ENCODE measurements at places on chromosomes 1 and 21.

DNA sequence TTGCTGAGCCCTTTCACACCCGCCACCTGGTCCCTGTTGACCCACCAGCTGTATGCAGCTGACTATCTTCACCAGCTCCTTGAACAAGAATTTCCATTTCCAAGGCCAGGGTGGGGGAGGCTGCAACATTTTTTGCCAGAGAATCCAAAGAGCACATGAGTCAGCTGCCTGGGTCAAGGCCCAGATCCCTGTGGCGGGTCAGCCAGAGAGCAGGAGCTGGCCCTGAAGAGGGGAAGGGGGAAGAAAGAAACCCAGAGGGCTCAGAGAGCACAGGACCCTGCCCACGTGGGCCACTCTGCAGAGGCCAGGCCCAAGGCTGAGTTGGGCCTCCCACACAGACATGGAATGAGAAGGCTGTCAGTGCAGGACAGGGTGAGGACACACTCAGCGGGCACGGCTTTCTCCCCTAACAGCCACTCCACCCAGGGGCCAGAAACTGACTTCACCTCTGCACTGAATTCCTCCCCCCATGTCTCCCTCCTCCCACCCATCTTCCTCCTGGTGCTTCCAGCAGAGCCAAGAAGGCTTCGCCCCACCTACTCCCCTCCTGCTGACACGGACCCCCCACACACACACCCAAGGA is 28.9 kb downstream of the S100A6 start:
- DNase-seq = peak; percentile 94

DNA sequence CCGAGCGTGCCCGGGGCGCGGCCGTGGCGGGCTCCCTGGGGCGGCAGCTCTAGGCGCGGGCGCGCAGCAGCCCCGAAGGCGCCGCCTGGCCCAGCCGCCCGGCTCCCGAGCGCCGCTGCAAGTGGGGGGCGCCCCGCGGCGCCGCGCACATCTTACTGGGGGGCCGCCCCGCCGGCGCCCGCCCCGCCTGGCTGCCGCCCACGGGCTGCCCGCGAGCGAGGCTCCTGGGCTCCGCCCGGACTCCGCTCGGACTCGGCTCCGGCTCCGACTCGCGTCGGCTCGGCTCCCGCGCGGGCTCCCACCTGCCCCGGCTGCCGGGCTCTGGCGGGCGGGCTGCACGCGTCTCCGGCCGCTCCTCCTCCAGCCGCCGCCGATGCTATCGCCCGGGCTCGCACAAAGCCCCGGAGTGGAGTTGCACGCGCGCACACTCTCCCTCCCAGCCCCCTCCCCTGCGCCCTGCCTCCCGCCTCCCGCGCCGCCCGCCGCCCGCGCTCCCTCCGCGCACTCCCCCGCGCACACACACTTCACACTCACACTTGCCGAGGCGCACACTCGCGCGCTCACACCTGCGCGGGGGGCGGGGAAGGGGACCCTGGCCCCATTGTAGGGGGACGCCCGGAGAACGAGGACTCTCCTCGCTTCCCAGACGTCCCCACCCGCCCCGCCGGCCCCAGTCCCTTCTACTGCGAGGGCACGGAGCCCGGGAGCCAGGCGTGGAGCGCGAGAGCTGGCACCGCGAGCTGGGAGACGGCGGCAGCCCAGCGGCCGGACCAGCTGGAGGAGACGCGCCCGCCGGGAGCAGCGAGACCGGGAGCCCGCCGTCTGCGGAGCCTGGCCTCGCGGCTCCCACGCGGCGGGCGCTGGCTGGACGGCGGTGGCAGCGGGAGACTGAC is at the start of gene GRIK3:
Gene GRIK3, minus strand, starts transcription at position 395 of the 893 bp plus-strand sequence. CDS start 407 bp downstream, outside the sequence.
- no peak for DNase-seq

DNA sequence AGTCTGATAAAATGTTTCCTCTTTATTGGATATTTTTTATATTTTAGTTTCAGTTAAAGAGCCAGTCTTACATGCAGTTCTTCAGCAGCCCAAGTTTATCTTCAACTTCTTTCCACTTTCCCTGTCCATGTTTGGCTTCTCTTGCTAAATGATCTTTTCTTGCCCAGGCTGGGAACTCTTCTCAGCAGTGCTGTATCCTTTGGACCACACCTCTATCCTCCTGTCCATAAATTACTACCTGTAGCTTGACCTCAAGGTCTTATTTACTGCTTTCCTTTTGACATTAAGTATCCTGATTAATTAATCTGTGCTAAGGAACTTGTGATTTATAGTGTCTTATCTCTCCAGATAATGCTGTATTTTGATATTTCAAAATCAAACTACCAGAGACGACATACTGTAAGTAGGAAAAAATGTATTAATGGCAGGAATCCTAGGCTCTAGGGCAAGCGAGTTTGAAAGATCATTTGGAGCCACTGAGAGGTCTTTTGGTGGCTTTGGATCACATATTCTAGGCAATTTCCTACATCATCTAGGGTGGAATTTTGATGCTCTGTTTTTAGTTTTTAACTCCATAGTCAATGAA is 20.5 kb upstream of the PDC start:
- DNase-seq = no peak

GRCh38 chr1:153663211-153663610 is 4.7 kb downstream of the SNAPIN start:
- peak; percentile 72 for DNase-seq

DNA sequence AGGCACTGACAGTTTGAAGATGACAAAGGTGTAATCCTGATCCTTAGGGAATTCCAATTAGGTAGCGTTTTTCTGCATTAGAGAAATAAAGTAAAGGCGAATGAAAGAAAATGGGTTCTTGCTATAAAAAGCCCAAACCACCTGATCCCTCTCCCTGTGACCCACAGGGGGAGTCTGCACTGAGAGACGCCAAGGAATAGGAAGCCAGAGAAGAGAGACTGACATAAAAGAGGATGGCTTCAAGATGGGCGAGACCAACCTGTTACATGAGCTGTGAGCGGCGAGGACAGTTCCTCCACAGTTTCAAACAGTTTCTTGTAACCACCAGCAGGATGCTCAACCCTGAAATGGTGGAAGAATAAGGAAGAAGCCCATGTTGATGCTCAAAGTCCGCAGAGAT is 1.4 kb downstream of the RPE65 start:
- no peak for DNase-seq

- DNase-seq = peak; percentile 92
Observed at GRCh38 chr1:81179242-81179641, 621.5 kb upstream of the ADGRL2 start.

- DNase-seq = no peak
Observed at GRCh38 chr1:63082766-63083165, 239.6 kb upstream of the FOXD3 start.

- peak; percentile 38 for DNase-seq
Observed at GRCh38 chr21:32298658-32299081, at the start of gene MRAP. Gene MRAP (plus strand): TSS chr21:32298855. CDS start chr21:32298972, 117 bp downstream.

DNA sequence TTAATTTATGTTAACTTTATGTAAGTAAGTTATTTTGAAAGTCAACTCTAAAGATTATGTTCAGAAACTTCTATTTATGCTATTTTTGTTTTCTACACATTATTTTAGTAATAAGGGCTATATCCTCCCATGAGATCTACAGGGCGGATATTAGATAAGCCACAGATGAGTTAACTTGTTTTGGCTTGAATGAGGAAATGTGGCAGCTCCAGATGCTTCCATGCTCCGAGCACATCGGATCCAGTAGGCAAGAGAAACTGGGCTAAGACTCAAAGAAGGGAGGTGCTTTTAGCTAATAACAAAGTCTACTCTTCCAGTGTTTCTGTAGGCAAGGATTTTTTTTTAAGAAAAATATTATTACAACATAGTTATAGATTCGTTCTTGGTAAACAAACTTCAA is 20.0 kb upstream of the LAMC1 start:
- DNase-seq = peak; percentile 80

All from cardiac fibroblast (primary cell).